Calu3 (cell line): ENCODE measurements at places on chromosomes 7 and 10. TPM values are rescaled to one million over a fixed set of nuclear protein-coding genes. Genes with fewer than 3 reads are reported as not detected.

GRID1 gene
- total RNA-seq = 0.10 TPM in 1 of 2 replicates, not detected in the other

MRC1 gene
- total RNA-seq = 0.09 TPM in 1 of 2 replicates, not detected in the other

LLCFC1 gene
- total RNA-seq = not detected in 2 replicates

PIK3CG gene
- total RNA-seq = not detected in 2 replicates

NKX1-2 gene
- total RNA-seq = not detected in 2 replicates

GNAT3 gene
- not detected in 2 replicates for total RNA-seq

FGL2 gene
- total RNA-seq = 0.14 TPM in 1 of 2 replicates, not detected in the other

DNAJC1 gene
- total RNA-seq = 15.9 and 17.0 TPM in 2 replicates

DNA sequence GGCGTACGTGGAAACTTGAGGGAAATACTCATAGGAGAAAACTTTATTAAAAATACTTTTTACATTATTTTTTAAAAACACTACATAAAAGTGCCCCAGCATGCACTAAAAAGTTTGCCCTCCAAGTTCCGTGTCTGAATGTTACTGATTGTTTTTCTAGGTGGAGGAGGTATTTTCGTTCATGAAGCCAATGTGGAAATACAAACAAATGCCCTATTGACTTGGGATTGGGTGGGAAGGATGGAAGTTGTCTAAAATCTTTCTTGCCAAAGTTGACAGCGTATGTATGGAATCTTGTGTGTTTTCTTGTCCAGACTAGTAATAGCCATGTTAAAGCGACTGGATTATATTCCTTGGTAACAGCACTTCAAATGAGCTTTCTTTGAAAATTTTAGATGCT, 1.2 kb downstream of the PROSER2 start:
- H3K27me3 ChIP-seq = no peaks in the 10 kb centered on the region
- peaks cover 35% of the 10 kb centered on the region for H3K36me3 ChIP-seq
- H3K4me1 ChIP-seq = peaks cover 55% of the 10 kb centered on the region
- H3K27ac ChIP-seq = peak overlapping the region; percentile 53
- DNase-seq = no peak

DNA sequence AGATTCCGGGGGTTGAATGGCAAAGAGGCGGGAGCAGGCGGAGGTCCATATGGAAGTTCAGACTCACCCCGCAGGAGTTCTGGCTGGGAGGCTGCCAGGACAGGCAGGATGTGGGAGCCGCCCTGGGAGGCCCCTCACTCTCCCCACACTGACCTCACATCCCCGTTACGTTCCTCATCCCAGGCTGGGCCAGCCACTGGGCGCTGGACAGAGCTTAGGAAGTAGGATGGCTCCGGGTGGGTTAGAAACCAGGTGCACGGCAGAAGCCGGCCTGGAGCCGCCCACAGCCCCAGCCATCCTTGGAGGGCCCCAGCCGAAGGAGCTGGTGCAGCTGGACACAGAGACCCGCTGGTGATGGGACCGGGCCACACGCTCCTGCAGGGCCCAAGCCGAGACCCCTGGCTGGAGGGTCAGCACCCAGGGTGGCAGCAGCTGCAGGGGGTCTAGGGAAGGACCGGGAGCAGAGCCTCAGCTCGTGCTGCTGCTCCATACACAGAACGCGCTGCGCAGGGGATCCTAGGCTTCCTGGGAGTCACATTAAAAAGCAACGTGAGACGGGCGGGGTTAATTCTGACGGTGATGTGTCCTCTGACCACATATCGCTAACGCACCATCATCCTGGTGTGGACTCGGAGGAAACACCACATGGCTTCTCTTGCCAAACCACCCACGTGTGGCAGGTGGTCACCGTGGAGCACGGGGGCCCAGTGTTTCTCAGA, 98.6 kb upstream of the DIP2C start:
- no peak overlapping the region for H3K27ac ChIP-seq
- no peaks in the 10 kb centered on the region for H3K4me1 ChIP-seq
- H3K27me3 ChIP-seq = no peaks in the 10 kb centered on the region
- no peak overlapping the region for H3K4me3 ChIP-seq
- no peak for DNase-seq

- H3K4me1 ChIP-seq = no peaks in the 10 kb centered on the region
- no peak overlapping the region for H3K4me3 ChIP-seq
- DNase-seq = no peak
- H3K27me3 ChIP-seq = peaks cover 82% of the 10 kb centered on the region
Observed at GRCh38 chr10:13893926-13894325, 307.2 kb downstream of the PRPF18 start.

- no peak overlapping the region for H3K27ac ChIP-seq
- no peaks in the 10 kb centered on the region for H3K4me1 ChIP-seq
- no peaks in the 10 kb centered on the region for H3K27me3 ChIP-seq
- H3K36me3 ChIP-seq = no peaks in the 10 kb centered on the region
- DNase-seq = no peak
Observed at GRCh38 chr7:126487728-126488442, 764.9 kb downstream of the GRM8 start.

DNA sequence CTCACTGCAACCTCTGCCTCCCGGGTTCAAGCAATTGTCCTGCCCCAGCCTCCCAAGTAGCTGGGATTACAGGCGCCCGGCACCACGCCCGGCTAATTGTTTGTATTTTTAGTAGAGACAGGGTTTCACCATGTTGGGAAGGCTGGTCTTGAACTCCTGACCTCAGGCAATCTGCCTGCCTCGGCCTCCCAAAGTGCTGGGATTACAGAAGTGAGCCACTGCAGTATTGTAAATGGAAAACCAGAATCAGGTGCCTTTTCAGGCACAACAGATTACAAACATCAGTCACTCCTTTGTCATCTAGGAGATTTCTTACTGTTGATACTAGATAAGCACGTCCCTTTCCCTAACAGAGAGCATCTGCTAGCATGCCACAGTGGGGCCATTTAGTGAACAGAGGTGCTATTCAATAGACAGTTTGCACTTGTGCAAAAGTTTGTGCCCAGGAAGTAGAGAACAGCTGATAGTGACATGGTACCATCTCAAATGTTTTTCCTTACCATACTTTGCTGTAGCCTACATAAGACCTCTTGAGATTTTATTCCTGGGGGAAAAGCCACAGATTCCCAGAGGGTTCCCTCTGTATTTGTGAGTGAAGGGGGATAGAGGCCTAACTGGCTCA, 24.5 kb upstream of the WAC start:
- no peaks in the 10 kb centered on the region for H3K36me3 ChIP-seq
- H3K4me1 ChIP-seq = no peaks in the 10 kb centered on the region
- no peak overlapping the region for H3K4me3 ChIP-seq

DNA sequence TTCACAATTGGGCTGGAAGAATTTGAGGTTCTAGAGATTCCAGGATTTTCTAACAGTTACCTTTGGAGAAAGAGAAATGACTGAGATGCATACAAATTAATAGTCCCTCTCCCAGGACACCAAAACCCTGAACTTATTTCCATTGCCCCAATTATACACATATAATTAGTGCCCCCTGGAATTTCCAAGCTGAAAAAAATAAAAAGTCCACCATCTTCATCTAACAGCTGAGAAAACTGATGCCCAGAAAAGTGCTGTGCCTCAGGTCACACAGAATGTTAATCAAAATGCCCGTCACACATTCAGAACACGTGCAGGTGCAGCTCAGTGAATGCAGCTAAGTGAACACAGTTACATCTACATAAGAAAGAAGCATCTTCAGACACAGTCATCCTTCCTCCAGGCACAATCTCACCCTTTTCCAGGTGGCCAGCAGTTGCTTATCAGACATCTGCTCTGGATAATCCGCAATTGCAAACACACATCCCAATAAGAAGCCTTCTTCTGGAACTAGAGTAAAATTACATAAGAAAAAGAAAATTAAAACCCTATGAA, 35.4 kb downstream of the PAXIP1 start:
- H3K36me3 ChIP-seq = peaks cover 29% of the 10 kb centered on the region
- no peak for DNase-seq
- H3K27ac ChIP-seq = no peak overlapping the region
- H3K4me1 ChIP-seq = no peaks in the 10 kb centered on the region

DNA sequence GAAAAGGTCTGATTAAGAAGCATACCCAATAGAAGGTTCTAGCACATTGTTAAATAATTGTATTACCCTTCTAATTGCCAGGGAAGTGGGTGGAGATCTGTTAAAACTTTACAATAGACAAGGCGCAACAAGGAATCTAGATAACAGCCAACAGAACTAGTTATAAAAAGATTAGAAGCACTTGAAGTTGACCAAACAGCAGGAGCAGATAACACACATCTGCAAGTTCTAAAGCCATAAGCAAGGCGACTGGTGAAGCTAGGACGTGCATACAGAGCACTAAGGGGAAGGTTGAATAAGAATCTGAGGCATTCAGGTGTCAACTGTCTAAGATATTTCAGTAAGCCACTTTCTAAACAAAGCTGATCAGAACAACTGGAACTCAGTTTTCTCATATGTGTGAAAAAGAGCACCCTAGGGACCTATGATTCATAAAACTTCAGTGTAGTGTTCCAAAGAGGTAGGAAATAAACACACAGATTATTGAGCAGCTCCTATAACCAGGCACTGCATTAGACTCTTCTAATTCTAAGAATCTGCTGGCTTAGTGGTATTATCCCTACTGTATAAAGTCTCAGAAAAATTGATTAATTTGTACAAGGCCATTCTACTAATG, 111.2 kb downstream of the SAMD9 start:
- H3K27me3 ChIP-seq = no peaks in the 10 kb centered on the region
- H3K27ac ChIP-seq = no peak overlapping the region
- no peak overlapping the region for H3K4me3 ChIP-seq
- no peaks in the 10 kb centered on the region for H3K36me3 ChIP-seq
- no peaks in the 10 kb centered on the region for H3K4me1 ChIP-seq
- DNase-seq = no peak

- no peak overlapping the region for H3K27ac ChIP-seq
- H3K4me1 ChIP-seq = peaks cover 8% of the 10 kb centered on the region
Observed at GRCh38 chr7:118281196-118281595, 56.7 kb downstream of the ANKRD7 start.

DNA sequence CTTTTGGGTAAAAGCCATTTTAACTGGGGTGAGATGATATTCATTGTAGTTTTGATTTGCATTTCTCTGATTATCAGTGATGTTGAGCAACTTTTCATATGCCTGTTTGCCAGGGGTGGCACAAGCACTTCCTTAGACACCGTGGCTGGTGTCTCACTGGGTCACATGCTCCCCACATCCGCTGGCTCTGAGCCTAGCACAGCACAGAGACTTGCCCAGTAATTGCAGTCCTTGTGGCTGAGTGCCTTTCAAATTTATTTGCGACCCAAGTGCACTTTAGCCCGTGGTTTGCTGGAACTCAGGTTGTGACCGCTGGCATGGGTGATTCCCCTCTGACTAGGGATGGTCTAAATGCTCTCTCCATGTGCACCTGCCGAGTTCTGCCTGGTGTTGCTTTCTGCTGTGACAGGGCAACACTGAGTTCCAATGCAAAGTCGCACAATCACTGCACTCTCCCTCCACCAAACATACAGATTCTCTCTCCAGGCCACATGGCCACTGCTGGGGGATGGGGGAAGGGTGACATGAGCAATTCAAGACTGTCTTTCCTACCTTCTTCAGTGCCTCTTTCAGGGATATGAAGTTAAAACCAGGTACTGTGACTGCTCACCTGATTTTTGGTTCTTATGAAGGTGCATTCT, 66.5 kb downstream of the ZNF277 start:
- H3K27me3 ChIP-seq = no peaks in the 10 kb centered on the region
- H3K36me3 ChIP-seq = no peaks in the 10 kb centered on the region
- H3K27ac ChIP-seq = no peak overlapping the region
- DNase-seq = peak; percentile 1
- no peaks in the 10 kb centered on the region for H3K4me1 ChIP-seq

DNA sequence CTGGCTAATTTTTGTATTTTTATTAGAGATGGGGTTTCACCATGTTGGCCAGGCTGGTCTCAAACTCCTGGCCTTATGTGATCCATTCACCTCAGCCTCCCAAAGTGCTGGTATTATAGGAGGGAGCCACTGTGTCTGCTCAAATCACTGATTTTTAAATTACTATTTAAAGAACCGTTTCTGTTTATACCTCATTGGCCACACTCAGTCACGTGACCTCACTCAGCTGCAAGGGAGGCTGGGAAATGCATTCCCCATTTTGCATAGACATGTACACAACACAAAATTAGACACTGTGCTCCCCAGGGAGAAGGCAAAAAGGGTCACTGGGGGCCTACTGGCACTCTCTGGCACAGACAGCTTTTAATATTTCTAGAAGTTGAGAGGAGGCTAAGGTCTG, 13.6 kb upstream of the CALU start:
- no peaks in the 10 kb centered on the region for H3K36me3 ChIP-seq
- no peak for DNase-seq

GRCh38 chr10:9743639-9744038, 1274.0 kb upstream of the CELF2 start:
- H3K27ac ChIP-seq = no peak overlapping the region
- no peaks in the 10 kb centered on the region for H3K36me3 ChIP-seq
- no peak overlapping the region for H3K4me3 ChIP-seq
- H3K4me1 ChIP-seq = no peaks in the 10 kb centered on the region
- no peaks in the 10 kb centered on the region for H3K27me3 ChIP-seq
- no peak for DNase-seq

GRCh38 chr10:483261-483660, 206.2 kb downstream of the DIP2C start:
- H3K36me3 ChIP-seq = no peaks in the 10 kb centered on the region
- peaks cover under 1% of the 10 kb centered on the region for H3K27me3 ChIP-seq
- DNase-seq = no peak
- no peak overlapping the region for H3K4me3 ChIP-seq
- no peaks in the 10 kb centered on the region for H3K4me1 ChIP-seq
- H3K27ac ChIP-seq = no peak overlapping the region

DNA sequence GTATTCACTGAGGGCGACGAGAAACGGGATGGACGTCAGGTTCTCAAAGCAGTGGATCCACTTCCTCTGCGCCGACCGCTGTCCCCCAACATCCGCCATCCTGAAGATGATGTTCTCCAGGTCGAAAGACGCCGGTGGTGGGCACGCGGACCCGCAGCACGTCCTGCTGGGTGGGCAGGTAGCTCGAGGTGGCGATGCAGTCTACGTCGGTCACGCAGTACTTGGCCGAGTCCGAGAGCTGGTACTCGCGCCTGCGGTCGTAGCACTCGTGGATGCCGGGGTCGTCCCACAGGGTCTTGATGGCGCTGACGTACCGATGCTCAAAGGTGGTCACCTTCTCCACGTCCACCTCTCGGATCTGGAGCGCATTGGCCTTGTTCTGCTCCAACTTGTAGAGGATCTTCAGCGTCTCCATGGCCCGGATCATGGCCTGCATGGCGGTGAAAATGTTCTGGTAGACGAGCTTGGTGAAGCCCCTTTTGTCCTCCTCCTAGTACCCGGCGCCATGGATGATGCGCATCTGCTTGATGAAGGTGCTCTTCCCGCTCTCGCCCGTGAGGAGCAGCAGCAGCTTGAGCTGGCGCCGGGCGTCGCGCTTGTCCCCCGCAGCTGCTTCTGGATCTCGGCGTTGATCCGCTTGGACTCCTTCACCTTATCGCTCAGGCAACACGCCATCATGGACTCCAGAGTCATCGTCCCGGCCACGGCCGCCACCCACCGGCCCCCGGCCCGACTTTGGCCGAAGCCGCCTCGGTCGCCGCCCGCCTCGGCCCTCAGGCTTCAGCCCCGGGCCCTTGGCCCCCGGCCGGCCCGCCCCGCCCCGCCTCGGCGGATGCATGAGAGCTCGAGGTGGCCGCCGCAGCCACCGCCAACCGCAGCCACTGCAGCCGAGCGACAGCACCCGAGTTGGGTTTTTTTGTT, 122.9 kb upstream of the KCTD7 start:
- DNase-seq = no peak
- no peaks in the 10 kb centered on the region for H3K4me1 ChIP-seq
- H3K27me3 ChIP-seq = peaks cover 18% of the 10 kb centered on the region
- no peak overlapping the region for H3K27ac ChIP-seq
- no peaks in the 10 kb centered on the region for H3K36me3 ChIP-seq
